ENCODE measurements at places on chromosomes 6 and 20.

DNA sequence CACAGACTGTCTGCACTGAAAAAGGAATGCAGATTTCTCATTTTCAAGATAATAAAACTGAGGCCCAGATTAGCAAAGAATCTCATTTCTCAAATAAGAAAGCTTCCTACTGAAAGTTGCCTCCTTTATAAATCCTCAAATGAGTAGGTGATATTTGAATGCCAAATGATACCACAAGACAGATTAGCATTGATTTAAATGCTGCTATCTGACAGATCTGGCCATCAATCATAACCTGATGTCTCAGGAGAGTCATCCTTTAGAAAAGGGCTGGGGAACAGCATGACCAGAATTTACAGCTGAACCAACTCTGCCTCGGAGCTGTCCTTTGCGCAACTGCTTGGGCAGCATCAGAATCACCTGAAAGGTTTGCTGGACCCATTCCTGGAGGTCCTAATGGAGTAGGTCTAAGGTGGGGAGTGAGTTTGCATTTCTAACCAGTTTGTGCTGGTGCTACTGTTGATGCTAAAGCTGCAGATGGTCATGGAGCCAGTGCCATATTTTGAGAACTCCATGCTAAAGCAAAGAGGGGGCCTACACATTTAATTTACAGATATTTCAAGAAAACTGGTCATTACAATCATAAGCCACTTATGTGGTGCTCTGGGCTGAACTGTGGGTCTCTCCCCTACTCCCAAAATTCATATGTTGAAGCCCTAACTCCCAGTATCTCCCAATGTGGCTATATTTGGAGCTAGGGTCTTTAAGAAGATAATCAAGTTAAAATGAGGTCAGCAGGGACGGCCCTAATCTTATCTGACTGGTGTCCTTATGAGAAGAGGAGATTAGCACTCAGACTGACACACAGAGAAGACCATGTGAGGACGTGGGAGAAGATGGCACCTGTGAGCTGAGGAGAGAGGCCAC lies 295.5 kb upstream of the JARID2 start:
- no peak for DNase-seq

GRCh38 chr20:19937651-19938420 lies 79.3 kb upstream of the NAA20 start:
- no peak for DNase-seq

DNA sequence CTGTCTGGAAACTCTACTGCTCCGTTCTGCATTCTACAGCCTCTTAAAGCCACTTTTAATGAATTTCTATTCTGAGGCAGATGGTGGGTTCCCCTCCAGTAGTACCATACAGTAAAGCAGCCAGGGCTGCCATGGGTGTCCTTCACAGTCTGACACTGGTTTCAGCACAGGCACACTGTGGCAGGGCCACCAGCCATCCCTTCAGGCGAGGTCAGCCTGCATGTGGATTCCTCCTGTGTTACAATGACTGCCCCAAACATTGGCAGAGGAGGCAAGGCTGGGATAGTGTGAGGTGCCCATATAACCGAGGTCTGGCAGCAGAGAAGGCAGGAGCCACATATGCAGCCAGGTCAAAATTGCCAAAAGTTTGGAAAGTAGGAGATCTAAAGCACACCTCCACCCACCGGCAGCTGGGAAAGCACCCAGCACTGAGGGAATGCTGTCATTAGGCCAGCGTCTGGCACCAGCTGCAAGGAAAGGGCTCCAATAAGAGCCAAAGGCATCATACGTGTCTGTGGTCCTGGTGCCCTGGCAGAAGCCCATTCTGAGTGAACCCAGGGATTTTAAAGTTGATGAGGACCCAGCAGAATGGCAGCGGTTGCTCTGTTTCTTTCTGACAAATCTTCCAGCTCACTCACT lies 24.0 kb downstream of the STK35 start:
- DNase-seq, result no peak

GRCh38 chr20:49285813-49286494 lies 8.1 kb upstream of the ZNFX1 start:
- no peak for DNase-seq

DNA sequence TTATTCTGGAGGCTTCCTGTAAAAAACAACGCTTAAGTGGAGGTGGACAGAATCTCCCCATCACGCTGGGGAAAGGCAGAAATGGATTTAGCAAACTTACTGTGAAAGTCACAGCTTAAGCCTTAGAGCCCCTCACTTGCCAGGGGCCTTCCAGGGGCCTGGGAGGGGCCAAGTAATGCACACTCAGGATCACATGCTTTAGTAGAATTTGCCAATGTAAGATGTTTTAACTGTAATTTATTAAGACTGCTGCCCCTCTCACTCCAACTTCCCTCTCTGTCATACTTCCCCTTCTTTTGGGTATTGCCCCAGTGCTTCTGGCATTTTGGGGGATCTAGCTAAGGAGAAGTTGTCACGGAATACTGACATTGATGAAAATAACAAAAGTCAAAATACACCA lies 12.6 kb upstream of the ADA start:
- no peak for DNase-seq

GRCh38 chr6:20954315-20954714 lies 420.1 kb downstream of the CDKAL1 start:
- DNase-seq, result no peak

Data from dorsolateral prefrontal cortex (tissue), 122 donors.